ENCODE measurements at places on chromosomes 4 and X.
A peak's percentile ranks its signal among the peaks of the same experiment; 100 is the strongest.

- DNase-seq, result no peak
Measured at GRCh38 chr4:173990126-173990868, 293.2 kb downstream of the FBXO8 start.

- no peak for DNase-seq
Measured at GRCh38 chr4:38803833-38804653, 548 bp downstream of the TLR1 start.

- peak; percentile 17 for DNase-seq
Measured at GRCh38 chrX:51860679-51861078, 32.7 kb upstream of the MAGED1 start.

- DNase-seq, result no peak
Measured at GRCh38 chr4:176256921-176257320, 12.1 kb downstream of the ASB5 start.

GRCh38 chr4:120921456-120922380 lies 808 bp downstream of the PRDM5 start:
- DNase-seq, result peak; percentile 2

DNA sequence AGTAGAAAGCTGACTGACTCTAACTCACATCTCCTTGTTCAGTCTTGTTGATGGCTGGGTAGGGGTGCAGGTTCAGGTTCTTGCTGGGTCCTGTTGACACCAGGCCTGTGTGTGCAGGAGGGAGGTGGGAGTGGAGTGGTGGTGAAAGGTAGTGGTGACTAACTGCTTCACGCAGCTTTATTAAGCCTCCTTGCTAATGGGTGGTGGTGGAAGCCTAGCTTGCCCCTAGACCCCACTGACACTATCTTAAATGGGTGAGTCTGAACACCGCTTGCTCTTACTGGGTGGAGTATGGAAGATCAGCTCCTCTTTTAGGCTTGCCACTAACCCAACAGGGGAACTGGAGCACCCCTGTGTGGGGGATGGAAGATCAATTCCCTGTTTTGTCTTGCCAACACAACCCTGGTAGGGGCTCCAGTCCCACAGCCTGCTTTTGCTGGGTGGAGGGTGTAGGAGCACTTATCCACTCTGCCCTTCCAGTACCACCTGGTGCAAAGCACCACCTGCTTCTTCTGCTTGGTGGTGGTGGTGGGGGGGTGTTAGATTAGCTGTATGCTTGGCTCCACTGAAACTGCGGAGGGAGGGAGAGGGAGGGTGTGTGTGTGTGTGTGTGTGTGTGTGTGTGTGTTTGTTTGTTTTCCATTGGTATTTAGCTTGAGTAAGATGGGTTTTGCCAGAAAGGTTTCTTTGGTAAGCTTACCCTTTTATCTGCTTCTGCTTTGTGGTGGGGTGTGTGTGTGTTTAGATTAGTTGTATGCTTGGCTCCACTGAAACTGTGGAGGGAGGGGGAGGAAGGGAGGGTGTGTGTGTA lies 25.6 kb downstream of the KDM6A start:
- DNase-seq, result no peak

GRCh38 chr4:144583658-144584057 lies 62.3 kb upstream of the HHIP start:
- no peak for DNase-seq

DNA sequence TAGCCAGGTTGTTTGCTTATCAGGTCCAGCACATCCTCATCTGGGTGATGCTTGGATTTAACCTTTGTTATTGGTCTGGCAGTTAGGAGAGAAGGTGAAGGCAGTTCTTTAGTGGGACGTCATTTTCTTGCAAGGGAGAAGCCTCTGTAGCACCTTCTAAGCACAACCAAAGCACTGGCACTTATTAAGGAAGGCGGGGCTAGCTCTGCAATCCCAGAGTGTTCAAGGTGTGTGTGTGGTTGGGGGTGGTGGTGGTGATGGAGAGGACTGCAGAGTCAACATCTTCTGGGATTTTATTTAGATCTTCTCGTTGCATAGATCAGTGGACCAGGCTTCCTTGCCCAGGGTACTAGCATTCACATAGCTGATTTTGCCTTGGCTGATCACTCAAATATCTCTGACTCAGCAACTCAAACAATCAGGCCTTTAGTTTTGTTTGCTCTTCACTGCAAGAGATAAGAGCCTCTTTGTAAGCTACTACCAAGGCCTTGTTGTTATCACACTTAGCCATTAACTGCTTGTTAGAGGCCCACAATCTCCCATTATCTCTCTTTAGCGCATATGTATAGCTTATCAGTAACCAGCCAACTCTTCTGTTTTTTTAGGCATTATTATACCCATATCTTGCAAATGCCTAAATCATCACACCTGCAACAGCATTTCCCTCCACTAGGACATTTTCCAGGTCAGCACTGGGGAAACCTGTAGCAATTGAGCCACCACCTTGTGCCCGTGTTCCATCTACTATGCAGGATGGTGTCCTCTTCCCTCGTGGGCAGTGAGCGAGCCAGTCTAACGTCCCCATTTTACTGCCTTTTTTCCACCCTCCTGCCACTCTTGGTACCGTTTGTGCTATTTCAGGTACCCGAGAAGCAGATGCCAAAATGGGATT lies 36.5 kb upstream of the LINC00632 start:
- DNase-seq, result no peak

- DNase-seq, result no peak
Measured at GRCh38 chr4:140158365-140159030, 4.5 kb upstream of the MAML3 start.

GRCh38 chrX:48573690-48574269 lies 504 bp upstream of the RBM3 start:
- DNase-seq, result peak; percentile 71

DNA sequence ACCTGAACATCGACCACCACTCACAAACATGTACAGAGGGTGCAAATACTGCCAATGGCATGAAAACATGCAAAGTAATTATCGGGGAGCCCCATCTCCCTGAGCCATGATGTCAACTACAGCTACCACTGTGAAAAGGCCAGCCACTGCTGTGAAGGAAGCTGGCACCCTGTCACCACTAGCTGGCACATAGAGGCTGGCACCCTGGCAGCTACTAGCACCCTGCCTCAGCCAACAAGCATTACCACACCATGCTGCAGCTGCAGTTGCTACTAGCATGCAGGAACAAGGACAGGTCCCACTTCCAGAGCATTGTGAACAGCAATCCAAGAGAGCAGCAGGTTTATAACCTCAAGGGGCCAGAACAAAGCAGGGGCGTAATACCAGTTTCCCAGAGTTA lies 81.4 kb downstream of the PRR32 start:
- no peak for DNase-seq

- DNase-seq, result peak; percentile 19
Measured at GRCh38 chr4:108166441-108167315, 2.1 kb downstream of the LEF1 start.

DNA sequence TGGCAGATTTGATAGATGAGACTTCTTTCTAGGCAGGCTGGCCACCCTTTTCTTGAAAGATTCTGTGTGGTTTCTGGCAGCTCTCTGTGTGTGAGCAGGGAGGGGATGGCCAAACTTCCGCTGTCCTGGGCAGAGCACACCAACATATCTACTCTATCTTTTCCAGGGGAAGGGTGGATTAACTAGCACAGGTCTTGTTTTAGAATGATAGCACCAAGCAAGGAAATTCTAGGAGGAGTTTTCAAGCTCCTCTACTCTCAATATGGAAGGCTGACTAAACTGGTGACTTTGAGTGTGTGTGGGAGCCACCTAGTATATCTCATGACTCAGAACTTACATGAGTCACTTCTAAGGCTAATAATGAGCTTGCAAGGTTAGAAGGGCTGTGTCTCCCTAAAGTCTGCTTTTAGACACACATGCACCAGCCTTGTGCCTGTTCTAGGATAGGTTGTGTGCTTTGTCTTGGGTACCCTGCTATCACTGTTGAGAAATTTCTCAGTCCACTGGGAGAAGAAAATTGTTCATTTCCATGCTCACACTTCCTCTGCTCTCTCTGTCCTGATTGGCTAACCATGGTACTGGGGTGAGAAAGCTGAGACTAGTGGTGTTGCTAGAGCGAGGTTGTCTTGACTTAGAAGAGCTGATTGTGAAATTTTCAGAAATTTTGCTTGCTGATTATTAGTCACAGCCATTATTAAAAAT lies 72.9 kb downstream of the YIPF6 start:
- no peak for DNase-seq

Data from NCI-H1436 (cell line).